Hypothalamus (tissue), 51 donors: ENCODE measurements at places on chromosomes 4 and X.

GRCh38 chr4:80011636-80012236, 61.3 kb downstream of the ANTXR2 start:
- no peak for DNase-seq

DNA sequence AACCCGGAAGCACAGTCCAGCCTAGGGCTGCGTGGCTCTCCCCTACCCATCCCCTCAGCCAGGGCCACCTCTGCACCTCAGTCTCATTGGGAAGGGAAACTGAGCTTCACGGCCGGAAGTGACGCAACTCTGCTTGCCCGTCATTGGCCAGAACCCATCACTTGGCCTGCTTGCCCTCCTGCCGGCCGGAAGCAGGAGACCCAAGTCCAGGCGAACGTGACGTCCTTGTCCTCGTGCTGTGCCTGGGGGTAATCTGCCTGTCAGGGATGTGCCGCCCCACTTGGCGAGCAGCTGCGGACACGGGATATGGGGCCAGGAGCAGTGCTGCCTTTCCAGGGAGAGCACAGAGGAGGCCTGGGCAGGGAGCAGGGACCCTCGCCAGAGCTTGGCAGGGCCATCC, 31.2 kb downstream of the ZFYVE28 start:
- DNase-seq: no peak

DNA sequence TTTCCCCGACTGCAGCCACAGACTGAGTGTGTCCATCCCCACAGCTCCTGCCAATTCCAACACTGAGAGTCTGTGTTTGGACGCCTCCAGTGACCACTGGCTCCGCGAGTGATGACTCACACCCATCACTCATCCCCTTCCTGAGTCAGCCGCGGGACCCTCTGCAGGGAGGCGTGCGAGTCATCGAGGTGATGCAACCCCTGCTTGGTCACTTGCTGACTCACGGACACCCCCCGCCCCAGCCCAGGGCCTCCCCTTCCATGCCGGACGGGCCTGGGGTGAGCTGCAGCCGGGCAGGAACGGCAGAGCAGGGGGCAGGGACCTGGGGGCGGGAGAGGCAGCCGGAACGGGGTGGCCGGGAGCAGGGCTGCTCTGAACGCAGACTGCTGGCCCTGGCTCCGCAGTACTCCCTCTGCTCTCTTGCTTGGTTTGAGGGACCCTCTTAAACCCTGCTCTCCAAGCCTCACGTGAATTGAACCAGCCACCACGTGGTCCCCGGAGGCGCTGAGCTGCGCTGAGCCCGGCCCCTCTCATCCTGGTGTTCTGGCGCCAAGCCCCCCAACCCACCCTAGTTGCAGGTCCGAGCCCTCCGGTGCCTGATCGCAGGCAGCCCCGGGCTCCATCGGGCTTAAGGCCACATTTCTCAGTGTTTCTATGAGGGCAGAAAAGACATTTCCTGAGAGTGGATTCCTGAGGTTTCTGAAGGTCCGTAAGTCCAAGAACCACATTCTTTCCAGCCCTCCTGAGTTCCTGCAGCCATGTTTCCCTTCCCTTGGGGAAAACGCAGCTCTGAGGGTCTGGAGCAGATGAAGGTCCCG, 32.4 kb downstream of the FGFRL1 start:
- no peak for DNase-seq

DNA sequence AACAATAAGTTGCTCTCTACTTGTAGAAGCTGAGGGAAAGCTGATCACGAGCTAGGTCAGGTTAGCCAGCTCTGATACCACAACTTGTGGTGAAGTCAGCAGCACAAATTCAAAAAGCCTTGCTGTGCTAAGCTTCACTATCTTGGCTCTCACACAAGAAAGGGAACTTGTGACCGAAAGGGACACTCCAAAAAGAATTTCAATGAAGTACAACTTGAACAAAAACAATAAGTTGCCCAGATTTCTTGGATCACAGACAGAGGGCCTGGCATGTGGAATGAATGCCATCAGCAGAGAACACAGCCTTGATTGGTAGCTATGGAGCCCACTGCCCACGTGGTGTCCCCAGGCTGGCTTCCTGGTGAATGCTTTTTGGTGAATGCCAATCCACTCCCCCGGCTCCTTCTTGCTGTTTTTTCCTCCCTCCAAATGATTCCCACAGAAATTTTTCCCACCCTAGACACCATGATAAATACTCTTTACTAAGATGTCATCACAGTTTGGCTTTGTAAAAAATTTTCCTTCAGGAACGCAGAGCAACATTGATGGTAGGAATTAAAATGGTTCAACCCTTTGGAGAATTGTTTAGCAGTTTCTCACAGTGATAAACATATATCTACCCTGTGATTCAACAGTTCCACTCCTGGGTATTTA, 82.6 kb downstream of the ANXA3 start:
- DNase-seq: peak; percentile 51

GRCh38 chr4:71827826-71828225, 43.9 kb upstream of the GC start:
- no peak for DNase-seq

- no peak for DNase-seq
Observed at GRCh38 chr4:148527571-148527970, 85.4 kb upstream of the NR3C2 start.

DNA sequence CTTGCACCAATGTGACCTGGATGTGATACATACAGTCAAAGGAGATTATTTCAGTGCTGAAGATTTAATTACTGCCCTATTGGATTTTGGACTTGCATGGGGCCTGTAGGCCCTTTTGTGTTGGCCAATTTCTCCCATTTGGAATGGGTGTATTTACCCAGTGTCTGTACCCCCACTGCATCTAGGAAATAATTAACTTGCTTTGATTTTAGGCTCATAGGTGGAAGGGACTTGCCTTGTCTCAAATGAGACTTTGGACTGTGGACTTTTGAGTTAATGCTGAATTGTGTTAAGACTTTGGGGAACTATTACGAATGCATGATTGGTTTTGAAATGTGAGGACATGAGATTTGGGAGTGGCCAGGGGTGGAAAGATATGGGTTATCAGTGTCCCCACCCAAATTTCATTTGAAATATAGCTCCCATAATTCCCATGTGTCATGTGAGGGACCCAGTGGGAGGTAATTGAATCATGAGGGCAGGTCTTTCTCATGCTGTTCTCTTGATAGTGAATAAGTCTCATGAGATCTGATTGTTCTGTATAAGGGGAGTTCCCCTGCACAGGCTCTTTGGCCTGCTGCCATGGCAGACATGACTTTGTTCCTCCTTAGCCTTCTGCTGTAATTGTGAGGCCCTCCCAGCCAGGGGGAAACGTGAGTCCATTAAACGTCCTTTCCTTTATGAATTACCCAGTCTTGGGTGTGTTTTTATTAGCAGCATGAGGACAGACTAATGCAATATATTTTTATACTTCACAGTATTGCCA, 362.2 kb upstream of the SPANXN4 start:
- no peak for DNase-seq

DNA sequence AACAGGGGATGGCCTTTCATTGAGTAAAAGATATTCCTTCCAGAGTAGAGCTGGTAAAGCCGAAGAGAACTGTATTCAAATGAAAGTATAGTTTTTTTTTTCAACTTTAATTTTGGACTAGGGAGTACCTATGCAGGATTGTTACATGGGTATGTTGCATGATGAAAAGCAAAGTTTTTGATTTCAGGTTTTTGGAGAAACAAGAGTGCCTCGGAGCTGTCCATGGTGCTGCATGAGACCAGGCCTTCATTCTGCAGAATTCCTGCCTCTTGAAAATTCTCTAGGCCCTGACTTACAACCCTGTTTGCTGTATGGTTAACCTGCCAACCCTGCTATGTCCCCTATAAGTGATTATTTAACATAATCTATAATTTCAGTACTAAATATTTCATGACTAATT, 1065.7 kb upstream of the FTHL17 start:
- no peak for DNase-seq

- DNase-seq: no peak
Observed at GRCh38 chr4:77036206-77036605, 39.6 kb downstream of the CCNI start.

GRCh38 chr4:38759113-38759789, 23.5 kb downstream of the TLR10 start:
- DNase-seq: peak; percentile 84

DNA sequence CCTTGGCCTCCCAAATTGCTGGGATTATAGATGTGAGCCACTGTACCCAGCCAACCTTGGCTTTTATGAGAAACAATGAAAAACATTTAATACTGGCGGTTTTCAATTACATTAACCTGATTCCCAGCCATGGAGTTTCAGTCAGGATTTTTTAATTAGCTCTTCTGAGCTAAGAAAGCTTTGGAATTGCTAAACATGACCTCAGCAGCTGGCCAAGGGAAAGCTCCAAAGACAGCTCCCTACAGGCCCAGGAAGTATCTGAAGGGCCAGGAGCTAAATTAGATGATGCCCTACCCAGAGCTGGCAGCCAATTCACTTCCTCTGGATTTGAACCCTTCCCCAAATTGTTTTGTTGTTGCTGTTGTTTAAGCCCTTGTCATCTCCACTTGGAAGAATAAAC, 26.5 kb upstream of the FUNDC1 start:
- DNase-seq: no peak

DNA sequence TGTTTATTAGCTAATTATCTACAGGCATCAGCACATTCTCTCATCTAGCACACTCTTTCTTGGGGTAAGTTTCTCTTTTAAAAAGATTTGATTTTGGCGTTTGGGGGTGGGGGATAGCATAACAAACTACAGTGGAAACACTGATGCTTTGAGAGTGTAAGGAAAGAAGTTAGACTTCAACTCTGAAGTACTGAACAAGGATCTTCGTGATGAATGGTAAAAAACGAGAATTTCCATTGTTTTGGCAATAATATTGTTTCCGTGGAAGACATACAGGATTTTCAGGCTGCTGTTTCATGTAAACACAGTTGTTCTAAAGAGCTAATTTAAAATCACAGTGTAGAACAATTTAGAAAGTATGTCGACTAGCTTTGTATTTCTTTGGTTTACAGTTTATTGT, 451 bp downstream of the LPAR4 start:
- no peak for DNase-seq

GRCh38 chrX:68238568-68238967, 194.7 kb downstream of the OPHN1 start:
- DNase-seq: no peak

- DNase-seq: no peak
Observed at GRCh38 chr4:79623021-79623870, 215.2 kb upstream of the GK2 start.

DNA sequence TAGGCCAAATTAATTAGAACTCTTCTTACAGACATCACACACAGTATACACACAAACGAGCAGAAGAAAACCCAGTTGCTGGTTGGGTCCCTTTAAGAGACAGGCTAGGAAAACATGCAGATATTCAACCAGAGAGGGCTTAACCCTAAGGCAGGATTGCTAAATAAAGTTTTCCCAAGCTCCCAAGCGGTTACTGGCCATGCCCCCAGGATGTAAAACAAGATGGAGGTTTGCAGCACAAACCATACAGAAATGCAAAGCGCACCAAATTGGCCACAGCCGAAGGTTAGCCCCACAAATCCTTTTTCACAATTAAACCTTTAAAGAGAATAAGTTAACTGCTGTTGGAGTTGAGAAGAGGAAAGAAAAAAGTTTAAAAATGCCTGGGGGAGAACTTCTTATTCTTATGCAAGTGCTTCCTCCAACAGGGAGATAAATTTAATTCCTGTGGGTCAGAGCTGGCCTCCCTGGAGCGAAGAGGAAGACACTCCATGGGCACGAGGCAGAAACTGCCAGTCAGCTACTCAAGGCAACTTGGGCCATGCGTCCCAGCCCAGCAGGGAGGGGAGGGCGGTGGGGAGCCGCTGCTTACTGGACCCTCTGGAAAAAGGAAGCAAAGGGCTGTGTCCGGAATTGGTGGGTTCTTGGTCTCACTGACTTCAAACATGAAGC, 167.6 kb upstream of the ARSJ start:
- no peak for DNase-seq

- DNase-seq: no peak
Observed at GRCh38 chrX:146055733-146056132, 238.1 kb downstream of the SLITRK2 start.

GRCh38 chrX:70172964-70173363, 4.3 kb upstream of the DGAT2L6 start:
- DNase-seq: no peak

DNA sequence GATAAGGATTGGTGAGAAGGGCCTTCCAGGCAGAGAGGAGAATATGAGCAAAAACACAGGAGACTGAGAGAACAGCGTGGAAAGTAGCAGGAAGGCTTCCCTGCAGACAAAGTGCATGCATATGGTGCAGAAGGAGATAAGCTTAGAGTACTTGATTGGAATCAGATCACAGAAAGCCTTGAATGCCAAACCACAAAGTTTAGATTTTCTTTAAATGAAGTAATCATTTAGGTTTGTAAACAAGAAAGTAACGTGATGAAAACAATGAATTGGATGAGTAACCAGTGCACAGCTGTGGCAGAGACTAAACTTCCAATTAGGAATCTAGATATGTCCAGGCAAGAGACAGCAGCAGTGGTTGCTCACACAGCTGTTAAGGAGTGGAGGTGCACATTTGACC, 83.8 kb upstream of the C1QTNF7 start:
- no peak for DNase-seq

DNA sequence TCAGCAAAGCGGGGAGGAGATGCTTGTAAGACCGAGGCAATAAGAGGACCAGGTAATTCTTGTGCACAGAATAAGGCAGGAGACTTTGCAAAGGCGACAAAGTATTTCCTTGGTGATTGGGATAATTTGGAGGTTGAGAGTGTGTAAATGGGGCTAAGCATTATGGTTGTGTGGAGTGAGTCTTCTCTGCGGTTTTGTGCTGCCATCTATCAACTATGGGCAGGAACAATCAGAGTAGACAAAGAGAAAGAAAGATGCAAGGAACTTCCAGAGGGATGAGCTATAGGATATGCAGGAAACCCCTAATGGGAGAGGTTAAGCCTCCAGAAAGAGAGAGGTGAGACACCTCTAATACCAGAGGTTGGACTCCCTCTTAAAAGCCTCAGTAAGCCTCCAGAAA, 339.8 kb downstream of the PAPSS1 start:
- no peak for DNase-seq

DNA sequence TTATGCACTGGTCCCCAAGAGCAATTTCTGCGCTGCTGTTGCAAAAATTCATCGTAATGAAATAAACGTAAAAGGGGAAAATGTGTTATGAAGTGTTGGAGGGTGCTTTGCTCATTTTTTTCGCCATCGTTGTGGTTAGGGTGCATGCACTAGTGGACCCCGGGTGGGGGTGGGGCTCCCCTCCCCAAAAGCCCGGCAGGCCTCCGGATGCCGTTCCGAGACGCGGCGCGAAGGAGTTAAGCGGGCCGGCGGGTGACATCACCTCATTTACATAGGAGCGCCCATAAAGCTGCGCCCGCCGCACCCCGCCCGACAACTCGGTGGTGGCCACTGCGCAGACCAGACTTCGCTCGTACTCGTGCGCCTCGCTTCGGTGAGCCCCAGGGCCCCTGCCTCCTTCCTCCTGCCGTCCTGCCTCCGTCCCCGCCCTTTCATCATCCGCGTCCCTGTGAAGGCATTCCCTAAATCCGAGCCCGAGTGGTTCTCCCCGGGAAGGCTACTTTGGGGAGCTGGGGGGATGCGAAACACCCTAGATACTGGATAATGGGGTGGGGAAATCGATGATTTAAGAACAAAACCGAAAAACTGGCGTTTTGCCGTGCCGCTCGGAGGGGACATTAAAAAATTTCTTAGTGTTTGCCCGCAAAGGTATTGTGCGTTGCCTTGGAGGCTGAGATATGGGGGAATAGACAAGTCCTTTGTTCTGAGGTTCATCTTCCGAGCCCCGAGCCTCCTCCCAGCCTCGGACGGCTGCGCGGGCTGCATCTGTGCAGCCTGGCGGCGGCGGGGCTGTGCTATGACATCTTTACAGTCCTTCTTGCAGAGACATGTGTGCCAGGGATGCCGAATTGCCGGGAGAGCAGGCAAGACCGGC, at the start of gene TMSB4X:
TSS of gene TMSB4X (plus strand) at position 315 of the 874 bp plus-strand sequence.
- DNase-seq: peak; percentile 63
